ENCODE measurements at places on chromosomes 2 and 18. TPM values are rescaled to one million over a fixed set of nuclear protein-coding genes. Genes with fewer than 3 reads are reported as not detected.

SLC5A7 gene
- not detected for total RNA-seq

ALPG gene
- not detected for total RNA-seq

AMER3 gene
- not detected for total RNA-seq

DNA sequence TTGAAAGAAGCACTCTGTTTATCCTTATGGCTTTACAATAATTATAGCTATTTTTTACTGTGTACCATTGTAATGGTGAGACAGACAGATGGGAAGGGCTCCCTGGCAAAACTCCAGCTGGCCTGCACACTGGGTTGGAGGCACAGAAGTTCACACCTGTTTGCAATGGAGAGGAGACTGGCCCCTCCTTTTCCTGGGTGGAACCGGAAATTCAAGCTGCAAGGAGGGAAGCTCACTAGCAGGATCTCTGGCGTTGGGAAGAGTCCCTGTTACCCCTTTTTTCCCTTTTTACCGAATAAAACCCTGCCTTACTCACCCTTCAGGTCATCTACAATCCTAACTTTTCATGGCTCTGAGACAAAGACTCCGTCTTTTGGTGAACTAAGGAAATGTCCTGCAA, 100.3 kb upstream of the TFPI start:
- H3K27me3 ChIP-seq = no peaks in the 10 kb centered on the region
- no peaks in the 10 kb centered on the region for H3K4me1 ChIP-seq
- no peak overlapping the region for H3K27ac ChIP-seq
- no peak for DNase-seq
- H3K4me3 ChIP-seq = no peak overlapping the region

DNA sequence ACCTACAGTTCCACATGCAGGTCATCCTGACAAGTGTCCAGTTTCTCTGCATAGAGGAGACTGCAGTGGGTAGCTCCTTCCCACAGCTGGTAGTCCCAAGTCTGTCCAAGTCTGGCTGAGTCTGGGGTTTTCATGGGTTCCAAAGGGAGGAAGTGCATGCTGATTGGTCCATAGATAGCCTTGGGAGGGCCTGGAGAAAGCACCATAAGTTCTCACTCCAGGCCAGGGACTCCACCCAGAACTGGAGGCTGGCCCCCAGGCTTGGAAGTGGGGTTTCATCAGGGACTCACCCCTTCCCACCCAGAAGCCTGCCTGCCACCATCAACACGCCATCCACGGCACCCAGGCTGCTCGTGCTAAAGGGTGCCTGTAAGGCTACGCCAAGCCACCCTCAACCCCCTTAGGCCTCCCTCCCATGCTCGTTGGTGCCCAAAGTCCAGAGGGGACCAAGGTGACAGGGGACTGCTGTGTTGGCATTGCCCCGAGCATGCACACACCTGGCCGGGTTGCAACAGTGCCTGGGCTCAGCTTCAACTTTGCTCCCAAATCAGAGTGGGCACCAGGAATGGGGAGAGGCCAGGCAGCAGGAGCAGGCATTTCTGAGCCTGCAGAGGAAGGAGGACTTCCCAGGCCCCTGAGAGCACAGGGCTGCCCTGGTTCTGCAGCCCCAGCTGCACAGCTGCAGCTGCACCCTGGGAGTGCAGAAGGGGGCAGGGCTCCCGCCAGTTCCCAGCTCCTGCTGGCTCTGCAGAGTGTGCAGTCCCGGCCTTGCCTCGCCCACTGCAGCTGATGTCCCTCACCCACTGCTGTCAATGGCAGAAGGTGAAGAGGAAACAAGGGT, 116.5 kb upstream of the MAP2 start:
- no peaks in the 10 kb centered on the region for H3K36me3 ChIP-seq
- DNase-seq = no peak
- no peaks in the 10 kb centered on the region for H3K4me1 ChIP-seq
- no peak overlapping the region for H3K4me3 ChIP-seq
- H3K27ac ChIP-seq = no peak overlapping the region

DNA sequence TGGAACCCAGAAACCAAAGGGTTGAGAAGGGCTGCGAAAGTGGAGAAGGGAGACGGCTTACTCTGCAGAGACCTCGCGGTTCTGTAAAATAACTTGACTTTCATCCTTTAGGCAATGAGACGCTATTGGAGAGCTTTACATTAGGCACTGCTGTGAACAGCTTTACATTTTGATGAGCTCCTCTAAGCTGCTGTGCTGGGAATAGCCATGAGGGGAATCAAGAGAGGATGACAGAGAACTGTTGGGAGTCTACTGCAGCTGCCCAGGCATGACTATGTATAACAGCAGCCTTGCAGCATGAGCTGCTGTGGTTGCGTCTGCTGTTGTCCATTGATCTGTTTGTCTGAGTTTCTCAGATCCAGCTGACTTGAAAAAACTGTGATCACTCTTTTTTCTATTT, 310.8 kb upstream of the MAP2 start:
- no peaks in the 10 kb centered on the region for H3K27me3 ChIP-seq
- no peak overlapping the region for H3K4me3 ChIP-seq
- H3K36me3 ChIP-seq = no peaks in the 10 kb centered on the region
- H3K4me1 ChIP-seq = no peaks in the 10 kb centered on the region
- DNase-seq = no peak

DNA sequence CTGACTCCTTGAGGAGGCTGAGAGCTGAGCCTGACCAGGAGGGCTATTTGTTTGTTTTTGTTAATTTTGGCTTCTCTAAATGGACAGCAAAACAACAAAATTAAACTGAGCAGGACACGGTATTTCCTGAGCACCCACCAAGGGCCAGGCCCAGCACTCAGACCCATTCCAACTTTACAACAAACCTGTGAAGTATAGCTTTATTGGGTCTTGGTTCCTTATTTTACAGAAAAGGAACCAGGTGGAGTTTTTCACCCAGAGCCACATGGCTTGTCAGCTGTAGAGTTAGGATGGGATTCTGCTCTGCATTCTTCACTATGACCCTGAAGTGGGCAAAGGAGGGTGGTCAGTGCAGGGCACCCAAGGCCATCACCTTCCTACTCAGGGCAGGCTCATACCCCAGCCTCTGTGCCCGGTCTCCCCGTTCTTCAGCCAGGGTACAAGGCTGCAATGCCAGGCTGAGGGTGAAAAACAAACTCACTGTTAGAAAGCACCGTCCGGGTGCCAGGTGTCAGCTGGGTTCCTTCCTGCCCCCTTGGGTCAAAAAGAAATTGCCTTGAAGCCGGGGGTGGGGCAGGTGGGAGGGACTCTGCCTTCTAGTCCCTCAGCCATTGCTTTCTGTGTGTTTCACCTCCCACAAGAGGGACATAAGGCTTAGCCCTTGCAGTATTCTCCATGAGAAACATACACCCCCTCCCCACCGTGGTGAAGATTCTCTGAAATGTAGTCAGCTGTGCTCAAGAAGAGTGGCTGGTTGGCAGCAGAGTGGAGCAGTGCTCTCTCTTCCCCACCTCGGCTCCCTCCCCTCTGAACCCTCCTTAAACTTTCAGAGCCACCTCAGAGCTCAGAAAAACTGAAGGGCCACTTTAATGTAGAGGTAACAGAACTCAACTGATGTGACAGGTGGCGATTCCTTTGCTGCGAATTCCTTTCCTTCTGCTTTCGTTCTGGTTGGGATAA, 2.2 kb downstream of the PSD4 start:
- peak; percentile 72 for DNase-seq
- H3K4me3 ChIP-seq = peak overlapping the region; percentile 83
- H3K27me3 ChIP-seq = peaks cover 2% of the 10 kb centered on the region
- H3K4me1 ChIP-seq = peaks cover 79% of the 10 kb centered on the region
- peak overlapping the region; percentile 91 for H3K27ac ChIP-seq
- peaks cover 90% of the 10 kb centered on the region for H3K36me3 ChIP-seq

DNA sequence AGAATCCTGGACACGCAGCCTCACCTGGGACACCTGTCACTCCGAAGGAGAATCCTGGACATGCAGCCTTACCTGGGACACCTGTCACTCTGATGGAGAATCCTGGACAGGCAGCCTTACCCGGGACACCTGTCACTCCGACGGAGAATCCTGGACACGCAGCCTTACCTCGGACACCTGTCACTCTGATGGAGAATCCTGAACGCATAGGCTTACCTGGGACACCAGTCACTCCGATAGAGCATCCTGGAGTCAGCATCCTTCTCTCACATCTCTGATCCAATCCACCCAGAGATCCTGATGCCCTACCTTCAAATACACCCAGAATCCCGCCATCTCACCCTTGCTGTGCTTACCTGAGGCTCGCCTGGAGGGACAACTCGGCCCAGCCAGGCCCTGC, 154.9 kb downstream of the NDUFA10 start:
- no peak overlapping the region for H3K4me3 ChIP-seq
- H3K27me3 ChIP-seq = no peaks in the 10 kb centered on the region
- no peaks in the 10 kb centered on the region for H3K36me3 ChIP-seq
- H3K27ac ChIP-seq = no peak overlapping the region

DNA sequence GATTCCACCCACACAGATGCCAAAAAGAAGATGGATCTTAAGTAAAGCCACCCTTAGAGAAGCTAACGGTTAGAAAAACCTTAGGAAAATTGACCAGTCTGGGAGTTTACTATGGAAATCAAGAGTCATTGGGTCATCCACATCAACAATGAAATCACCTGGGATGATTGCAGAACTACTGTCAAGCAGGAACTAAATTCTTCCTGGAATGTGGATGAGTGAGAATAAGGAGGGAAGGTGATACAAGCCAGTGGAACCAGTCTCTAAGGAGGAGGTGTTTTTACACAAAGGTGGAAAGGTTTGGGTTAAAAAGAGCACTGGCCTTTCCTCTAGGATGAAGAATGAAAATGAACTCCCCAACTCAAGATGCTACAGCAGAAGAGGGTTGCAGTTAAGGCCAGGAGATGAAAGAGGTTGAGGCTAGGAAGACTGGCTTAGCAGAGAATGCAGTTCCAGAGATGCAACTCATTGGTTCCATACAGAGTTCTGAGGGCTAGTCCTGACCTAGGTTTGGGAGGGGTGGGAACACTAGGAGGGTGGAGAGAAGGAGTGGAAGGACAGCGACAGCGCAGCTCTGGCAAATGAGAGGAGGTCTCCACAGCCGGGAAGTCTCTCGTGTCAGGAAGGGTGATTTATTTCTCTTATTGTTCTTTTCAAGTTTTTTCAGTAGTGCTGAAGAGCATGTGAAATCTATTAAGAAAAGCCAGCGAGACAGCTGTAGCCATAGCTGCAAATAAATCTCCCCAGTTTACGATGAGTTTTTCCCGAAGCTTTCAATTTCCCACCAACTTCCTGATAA, 27.7 kb upstream of the KDM3A start:
- H3K27me3 ChIP-seq = peaks cover 36% of the 10 kb centered on the region
- no peak overlapping the region for H3K4me3 ChIP-seq
- no peak overlapping the region for H3K27ac ChIP-seq
- no peaks in the 10 kb centered on the region for H3K4me1 ChIP-seq

- no peak for DNase-seq
- H3K4me1 ChIP-seq = no peaks in the 10 kb centered on the region
- no peaks in the 10 kb centered on the region for H3K36me3 ChIP-seq
- no peak overlapping the region for H3K4me3 ChIP-seq
Measured at GRCh38 chr2:46779447-46779941, 136.1 kb downstream of the MCFD2 start.

DNA sequence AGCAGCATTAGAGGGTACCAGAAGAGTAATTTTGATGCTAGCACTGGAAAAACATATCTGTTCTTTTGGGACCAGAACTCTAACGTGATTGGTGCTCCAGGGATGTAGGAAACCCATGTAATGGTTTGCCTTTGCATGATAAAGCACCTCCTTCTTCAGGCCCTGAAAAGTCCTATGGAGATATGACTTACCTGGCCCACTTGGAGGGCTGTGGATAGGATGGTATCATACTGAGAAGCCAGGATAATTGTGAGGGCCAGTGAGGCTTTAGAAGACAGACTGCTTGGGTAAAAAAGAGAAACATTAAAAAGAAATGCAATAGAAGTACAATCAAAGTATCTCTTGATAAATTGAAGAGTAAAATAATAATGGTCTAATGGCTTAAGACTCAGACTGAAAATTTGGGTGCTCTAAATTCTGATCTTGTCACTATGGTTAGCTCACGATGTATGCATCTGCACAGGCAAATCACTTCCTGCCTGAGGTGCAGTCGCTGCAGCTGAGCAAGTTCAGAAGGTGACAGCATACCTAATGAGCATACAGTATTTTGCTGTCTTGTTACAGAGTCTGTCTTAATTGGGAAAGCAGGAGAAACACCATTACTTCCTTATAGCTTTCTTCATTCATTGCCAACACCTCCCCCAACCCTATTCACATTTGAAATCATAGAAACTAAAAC, 371.5 kb downstream of the NUP35 start:
- DNase-seq = no peak
- H3K27ac ChIP-seq = no peak overlapping the region
- no peaks in the 10 kb centered on the region for H3K27me3 ChIP-seq

- H3K36me3 ChIP-seq = no peaks in the 10 kb centered on the region
- DNase-seq = no peak
- H3K4me1 ChIP-seq = peaks cover 2% of the 10 kb centered on the region
- H3K27ac ChIP-seq = no peak overlapping the region
- peaks cover 3% of the 10 kb centered on the region for H3K27me3 ChIP-seq
- no peak overlapping the region for H3K4me3 ChIP-seq
Measured at GRCh38 chr2:180662521-180662920, 317.9 kb upstream of the UBE2E3 start.

GRCh38 chr18:78129260-78129659, 850.4 kb upstream of the SALL3 start:
- H3K36me3 ChIP-seq = no peaks in the 10 kb centered on the region
- H3K4me3 ChIP-seq = no peak overlapping the region
- H3K4me1 ChIP-seq = no peaks in the 10 kb centered on the region
- H3K27ac ChIP-seq = no peak overlapping the region
- H3K27me3 ChIP-seq = no peaks in the 10 kb centered on the region

- H3K36me3 ChIP-seq = peaks cover 83% of the 10 kb centered on the region
- peaks cover 61% of the 10 kb centered on the region for H3K4me1 ChIP-seq
- H3K27me3 ChIP-seq = no peaks in the 10 kb centered on the region
- DNase-seq = peak; percentile 80
Measured at GRCh38 chr2:230441227-230441897, 25.4 kb downstream of the SP100 start.

GRCh38 chr2:226865710-226866109, 29.9 kb downstream of the RHBDD1 start:
- no peak for DNase-seq
- H3K4me3 ChIP-seq = no peak overlapping the region
- peaks cover 35% of the 10 kb centered on the region for H3K36me3 ChIP-seq
- no peaks in the 10 kb centered on the region for H3K27me3 ChIP-seq
- H3K4me1 ChIP-seq = peaks cover 5% of the 10 kb centered on the region

GRCh38 chr2:7618031-7618430, 700.8 kb downstream of the RNF144A start:
- H3K4me3 ChIP-seq = no peak overlapping the region
- H3K27me3 ChIP-seq = no peaks in the 10 kb centered on the region
- no peak for DNase-seq
- H3K36me3 ChIP-seq = peaks cover 11% of the 10 kb centered on the region
- peaks cover 17% of the 10 kb centered on the region for H3K4me1 ChIP-seq

DNA sequence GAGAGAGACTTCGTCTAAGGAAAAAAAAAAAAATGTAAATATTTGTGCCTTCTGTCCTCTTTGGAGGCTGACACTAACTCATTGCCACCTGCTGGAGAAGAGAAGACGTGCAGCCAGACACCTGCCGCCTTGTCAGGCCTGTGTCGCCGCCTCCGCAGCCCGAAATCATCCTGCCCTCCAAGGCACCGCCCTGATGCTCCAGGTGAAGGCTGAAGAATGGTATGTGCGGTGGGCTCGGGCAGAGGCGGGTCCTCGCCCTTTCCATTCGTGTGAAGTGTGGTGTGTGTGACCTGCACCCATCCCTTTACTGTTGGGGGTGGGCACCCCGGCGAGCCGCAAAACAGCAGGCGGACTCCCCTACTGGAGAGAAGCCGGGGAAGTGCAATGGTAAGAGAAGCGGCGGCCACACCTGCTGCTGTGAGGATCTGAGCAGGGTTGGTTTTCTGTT, 60.4 kb downstream of the FAM161A start:
- no peak overlapping the region for H3K27ac ChIP-seq
- peak; percentile 82 for DNase-seq
- H3K36me3 ChIP-seq = no peaks in the 10 kb centered on the region
- peaks cover 8% of the 10 kb centered on the region for H3K4me1 ChIP-seq
- peaks cover 10% of the 10 kb centered on the region for H3K27me3 ChIP-seq

Measured in activated CD8-positive, alpha-beta T cell treated with anti-CD3 and anti-CD28 coated beads, Interleukin-2, amount 10 ng/mL, durations not matched to agents 7 days and 5 days (primary cell).